Temporal lobe (tissue), 4 donors: ENCODE measurements at places on chromosomes 7 and 10. TPM values are rescaled to one million over a fixed set of nuclear protein-coding genes. Genes with fewer than 3 reads are reported as not detected.

AUTS2 gene
- total RNA-seq: 88.8 TPM

CACNB2 gene
- total RNA-seq: 6.9 TPM

PDK4 gene
- 6.4 TPM for total RNA-seq

TMEM196 gene
- total RNA-seq: 12.0 TPM

MPLKIP gene
- total RNA-seq: 5.2 TPM

HSPB1 gene
- 5.2 TPM for total RNA-seq

MALRD1 gene
- 2.7 TPM for total RNA-seq
